ENCODE measurements at places on chromosomes 4 and X.

DNA sequence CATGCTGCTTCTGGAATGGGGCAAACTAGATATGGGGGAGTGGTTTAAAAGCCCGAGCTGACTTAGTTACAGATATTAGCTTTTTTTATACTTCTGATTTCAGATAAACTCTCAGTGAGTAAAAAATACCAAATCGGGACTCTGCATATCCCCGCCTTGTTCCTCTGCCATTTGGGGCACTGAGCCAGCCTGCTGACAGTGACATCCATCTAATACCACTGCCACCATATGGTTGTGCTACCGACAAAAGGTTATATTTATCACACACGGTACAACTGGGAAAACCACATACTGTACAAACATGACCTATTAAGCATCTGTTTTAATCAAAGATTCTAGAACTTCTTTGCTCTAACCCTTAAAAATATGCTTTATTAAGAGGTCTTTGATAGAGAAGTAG is 78.7 kb downstream of the GALNT7 start:
- no peak for DNase-seq

DNA sequence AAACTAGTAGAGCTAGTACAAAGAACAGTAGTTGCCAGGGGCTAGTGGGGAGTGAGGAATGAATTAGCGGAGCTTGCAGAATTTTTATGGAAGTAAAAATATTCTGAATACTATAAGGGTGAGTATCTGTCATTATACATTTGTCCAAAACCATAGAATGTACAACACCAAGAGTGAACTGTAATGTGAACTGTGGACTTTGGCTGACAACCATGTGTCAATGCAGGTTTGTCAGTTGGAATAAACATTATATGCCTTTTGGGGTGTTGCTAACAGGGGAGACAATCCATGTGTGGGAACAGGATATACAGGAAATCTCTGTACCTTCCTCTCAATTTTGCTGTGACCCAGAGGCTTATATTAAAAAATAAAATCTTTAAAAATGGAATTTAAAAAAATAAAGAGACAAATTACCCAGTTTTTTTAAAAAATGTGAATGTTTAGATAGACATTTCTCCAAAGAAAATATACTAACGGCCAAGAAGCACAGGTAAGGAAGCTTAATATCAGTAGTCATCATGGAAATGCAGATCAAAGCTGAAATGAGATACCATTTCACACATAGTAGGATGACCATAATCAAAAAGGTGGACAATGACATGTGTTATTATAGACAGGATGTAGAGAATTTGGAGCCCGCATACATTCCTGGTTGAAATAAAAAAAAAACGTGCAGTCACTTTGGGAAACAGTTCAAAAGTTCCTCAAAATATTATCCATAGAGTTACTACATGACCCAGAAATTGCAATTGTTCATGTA is 899.8 kb downstream of the RAB28 start:
- no peak for DNase-seq

DNA sequence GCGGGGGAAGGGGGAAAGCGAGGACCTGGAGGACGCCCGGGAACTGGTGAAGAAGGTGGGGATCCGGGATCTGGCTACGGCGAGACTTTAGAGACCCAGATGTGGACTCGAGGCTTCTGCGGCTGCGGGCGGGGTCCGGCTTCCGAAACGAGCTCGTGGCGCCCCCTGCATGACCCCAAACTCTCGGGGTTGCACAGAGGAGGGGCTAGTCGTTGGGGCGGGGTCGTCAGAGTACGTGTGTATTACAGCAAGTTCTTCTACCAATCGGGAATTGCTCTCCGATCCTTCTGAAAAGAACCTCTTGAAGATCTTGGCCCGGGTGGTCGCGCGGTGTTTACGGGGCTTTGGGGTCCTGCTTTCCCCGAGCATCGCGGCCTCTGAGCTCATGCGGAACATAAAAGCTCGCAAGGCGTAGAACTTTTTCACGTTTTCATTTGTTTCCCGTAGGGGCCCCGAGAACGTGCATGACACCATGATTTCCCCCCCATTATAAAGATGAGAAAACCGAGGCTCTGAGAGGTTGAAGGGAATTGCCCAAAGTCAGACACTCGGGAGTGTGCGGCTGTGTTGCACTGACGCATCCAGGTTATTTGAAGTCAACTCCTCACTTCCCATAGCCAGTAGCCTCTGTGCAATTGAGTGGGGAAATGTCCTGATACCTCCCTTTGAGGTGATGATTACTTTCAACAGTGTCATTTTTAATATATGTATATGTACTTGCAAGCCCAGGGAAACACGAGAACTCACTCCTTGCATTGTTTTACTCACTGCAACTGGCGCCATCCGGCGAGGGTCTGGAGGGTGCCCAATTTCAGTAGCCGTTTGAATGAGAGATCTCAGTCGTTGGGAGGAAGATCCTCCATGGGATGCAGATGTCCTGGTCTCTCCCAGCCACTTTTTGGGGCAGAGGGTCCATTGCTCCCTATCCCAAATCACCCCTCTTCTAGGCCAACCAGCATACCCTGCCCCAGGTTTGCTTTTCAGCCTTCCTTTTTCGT is at the start of gene BEND4:
BEND4 (minus strand) TSS at position 149 of the 998 bp plus-strand sequence. CDS start 512 bp downstream, outside the sequence.
- peak; percentile 27 for DNase-seq

DNA sequence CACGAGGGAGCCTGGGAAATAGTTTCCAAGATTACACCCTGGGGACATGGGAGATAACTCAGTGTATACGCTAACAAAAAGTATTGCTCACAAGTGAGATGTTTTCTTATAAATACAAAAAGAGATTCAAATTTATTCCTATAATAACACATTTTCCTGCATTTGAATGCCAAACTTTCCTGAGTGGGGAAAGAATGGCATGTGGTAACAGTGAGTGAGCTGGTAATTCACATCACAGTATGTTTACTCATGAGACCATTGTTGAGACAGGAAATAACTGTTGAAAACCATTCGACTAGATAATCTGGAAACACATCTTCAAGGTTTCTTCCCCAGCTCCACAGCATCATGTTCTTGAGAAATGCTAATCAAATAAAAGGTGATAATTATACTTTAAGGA is 109.1 kb downstream of the TASL start:
- DNase-seq: no peak

GRCh38 chr4:23861897-23862296 is 27.9 kb downstream of the PPARGC1A start:
- DNase-seq: no peak

Measured in GM13976 (cell line).